ENCODE measurements at places on chromosomes 5 and 9.

GRCh38 chr5:53199882-53200281 lies 90.3 kb upstream of the MOCS2 start:
- DNase-seq: no peak

DNA sequence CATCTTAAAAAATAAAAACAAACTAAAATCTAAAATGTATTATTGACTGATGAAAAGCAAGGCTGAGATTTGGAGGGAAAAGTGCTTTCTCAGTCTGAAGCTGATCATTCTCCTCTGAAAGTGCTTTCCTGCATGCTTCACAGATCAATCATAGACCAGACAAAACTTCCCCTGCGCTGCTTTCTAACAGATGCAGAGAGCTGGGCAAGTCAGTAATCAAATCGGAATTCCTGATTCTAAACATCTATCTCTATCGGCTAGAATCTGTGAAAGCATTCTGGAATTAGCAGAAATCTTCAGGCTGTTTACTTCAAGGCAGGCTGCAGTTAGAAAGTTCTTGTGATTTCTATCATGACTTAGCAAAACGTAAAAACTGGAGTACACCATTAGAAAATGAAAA lies 15.6 kb upstream of the FAM81B start:
- DNase-seq: no peak

DNA sequence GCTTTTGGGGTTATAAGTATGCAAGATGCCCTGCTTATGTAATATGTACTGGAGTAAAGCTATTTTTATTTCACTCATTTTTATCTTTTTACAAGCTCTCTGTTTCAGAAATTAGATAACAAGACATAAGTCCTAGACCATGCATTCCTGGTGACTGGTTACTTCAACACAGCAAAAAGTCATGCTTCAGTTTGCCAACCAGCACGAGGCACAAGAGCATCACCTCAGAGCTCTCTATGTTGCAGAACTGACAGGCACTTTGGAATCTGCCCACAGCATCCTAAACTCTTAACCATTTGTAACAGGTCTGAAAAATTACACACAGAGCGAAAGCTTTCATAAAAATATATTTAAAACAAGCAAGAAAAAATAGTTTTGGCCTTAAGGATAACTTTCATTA lies 112.8 kb downstream of the MARCHF11 start:
- no peak for DNase-seq

DNA sequence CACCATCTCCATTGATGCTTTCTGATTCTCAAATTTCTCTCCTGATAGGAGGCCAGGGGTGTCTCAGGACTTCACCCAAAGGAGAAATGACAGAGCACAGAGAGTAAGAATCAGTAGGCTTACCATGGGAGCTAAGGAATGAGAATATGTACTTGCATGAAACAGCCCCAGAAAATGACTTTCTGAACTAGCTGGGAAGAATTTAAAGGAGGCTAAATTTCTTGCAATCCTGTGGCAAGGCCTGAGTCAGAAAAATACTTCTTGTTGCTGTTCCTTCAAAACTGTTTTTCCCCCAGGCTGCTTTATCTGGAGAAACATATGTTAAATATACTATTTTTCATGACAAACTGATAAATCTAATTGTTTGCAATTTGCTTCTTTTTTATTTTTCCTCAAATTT lies 53.4 kb upstream of the FBXL7 start:
- no peak for DNase-seq

- DNase-seq: no peak
Measured at GRCh38 chr5:93924628-93925027, 183.2 kb upstream of the POU5F2 start.

DNA sequence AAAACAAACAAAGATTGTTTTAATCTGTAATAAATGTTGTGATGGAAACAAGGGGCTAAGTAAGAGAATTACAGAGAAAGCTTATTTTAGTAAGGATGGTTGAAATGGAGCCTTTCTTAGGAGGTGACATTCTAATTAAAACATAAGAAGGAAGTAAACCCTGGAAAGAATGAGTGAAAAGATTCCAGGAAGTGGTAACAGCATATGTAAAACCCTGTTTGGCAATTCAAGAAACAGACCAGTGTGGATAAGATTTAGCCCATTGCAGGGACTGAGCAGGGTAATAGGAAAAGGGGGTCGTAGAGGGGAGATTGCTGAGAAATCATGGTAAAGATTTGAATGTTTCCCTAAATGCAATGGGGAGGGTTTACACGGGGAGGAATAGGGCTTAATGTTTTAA lies 21.6 kb upstream of the PIP5K1B start:
- no peak for DNase-seq

DNA sequence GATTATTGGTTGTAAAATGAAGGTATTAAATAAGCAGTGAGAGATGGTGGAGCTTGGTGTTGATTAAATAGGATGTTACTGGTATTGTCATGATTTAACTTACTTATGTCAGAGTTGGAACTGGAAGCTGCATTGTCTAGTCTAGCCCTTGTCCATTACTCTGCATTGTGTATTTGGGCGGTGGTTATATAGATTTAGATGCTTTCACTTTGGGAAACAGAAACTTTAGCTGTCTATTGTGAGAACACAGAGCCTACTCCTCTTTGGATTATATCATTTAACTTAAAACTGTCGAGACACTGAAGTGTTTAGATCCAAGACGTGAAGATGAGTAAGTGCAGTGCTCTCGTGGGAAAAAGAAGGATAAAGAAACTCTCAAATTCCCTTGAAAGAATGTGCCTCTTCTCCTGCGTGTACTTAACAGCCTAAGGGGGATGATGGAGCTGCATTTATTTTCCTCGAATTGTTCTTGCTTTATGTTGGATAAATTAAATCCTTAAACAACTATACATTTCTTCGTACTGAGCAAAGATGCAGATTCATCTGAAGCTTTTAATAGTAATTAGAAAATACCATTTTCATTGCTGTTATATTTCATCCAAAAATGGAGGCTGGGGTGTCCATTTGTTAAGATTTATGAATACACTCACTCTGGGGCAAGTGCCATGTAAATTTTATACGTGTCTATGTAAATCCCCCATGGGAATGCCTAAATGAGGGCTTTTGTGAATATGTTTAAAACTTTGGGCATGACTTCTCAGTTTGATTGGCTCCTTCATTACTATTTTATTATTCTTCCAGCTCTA lies 21.6 kb downstream of the FBXL7 start:
- DNase-seq: no peak

GRCh38 chr9:93682155-93682968 lies 106.0 kb downstream of the PHF2 start:
- DNase-seq: no peak

DNA sequence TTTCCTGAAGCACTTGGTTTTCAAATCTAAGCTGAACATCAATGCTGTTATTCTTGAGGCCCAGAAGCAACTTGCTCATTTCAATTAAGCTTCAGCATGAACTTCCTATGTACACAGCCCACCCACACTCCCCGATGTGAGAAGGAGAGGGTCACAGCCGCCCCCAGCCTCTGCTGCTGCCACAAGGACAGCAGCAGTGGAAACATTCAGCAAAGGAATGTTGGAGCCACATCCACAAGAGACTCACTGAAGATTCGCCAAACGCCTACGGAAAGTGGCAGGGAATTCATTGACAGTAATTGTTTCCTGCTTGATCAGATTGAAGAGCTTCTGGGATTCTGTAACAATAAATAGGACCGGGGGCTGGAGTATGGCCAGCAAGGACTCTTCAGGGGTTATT lies 2.9 kb downstream of the TGFBI start:
- no peak for DNase-seq

DNA sequence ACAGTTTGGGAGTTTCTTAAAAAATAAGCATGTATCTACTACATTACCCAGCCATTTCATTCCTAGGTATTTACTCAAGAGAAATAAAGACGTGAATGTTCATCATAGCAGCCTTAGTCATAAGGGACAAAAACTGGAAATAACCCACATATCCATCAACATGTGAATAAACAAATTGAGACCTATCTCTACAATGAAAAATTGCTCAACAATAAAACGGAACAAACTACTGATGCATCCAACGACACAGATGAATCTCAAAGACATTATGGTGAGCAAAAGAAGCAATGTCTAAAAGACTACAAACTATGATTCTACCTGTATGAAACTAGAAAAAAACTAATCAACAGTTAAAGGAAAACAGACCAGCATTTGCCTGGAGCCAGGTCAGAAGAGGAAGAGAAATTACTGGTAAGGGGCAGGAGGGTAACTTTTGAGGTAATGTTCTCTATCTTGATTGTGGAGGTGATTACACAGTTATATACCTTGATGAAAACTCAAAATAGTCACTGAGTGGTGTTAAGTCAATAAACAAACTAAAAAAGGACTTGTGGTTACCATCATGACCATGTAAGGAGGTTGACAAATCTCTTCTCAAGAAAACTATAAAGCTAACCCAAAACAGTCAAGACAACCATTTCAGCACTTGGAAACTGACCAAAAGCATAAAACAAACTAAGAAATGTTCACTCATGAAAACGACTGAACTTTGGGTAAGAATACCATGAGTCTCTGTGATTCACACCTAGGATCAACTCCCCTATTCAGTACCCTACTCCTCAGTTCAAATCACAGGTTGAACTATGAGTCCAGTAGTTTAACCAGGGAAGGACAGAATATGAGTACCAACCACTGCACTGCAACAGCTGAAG lies 10.4 kb downstream of the UIMC1 start:
- no peak for DNase-seq

GRCh38 chr5:110351430-110351829 lies 375.0 kb downstream of the TMEM232 start:
- no peak for DNase-seq

GRCh38 chr5:53994148-53994547 lies 316.2 kb downstream of the ARL15 start:
- DNase-seq: no peak

DNA sequence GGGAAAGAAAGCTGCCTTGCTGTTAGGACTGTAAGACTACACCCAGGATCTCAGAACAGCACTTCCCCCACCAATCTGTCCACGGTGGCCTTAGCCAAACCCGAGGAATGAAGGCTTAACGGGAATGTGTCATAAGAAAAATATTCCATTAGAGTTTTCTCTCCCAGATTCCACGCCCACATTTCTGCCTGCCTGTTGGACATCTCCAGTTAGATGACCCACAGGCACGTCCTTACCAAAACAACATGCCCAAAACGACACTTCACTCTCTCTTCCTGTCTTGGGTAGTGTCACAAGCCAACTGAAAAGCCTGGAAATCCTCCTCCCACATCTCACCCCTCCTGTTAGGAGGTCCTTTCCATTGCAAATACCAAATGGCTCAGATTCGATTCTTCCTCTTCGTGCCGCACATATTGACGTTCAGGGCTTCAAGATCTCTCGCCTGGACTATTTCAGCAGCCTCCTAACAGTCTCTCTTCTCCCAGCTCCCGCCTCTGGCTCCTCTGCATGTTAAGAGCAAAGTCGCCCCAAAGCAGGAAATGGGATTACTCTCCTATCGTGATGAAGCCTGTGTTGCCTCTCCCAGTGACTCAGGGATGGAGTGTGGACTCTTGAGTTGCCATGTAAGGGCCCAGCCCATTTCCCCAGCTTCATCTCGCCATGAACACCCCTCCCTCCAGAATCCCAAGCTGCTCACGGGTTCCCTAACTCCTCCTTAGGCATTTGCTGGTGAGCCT lies 159.3 kb downstream of the NR3C1 start:
- no peak for DNase-seq

DNA sequence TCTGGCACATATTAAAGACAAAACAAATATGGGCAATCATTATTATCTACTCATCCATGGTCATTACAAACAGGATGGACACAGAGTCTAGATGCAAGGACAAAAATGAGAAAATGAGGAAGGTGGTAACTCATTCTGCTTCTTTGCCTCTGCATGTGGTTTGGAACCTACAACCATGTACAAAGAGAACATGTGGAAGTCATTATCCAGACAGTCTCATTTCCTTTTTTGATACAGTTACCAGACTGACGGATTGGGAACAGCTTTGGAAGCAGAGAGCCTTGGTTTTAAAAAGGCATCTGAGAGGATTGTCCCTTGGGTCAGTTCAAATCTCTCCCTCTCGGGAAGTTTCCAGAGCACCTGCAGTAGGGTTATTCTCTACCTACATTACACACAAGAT lies 433.4 kb upstream of the TNC start:
- DNase-seq: no peak

- no peak for DNase-seq
Measured at GRCh38 chr5:84197538-84197937, 187.1 kb downstream of the EDIL3 start.

- DNase-seq: no peak
Measured at GRCh38 chr5:167763772-167764171, 527.7 kb upstream of the WWC1 start.

DNA sequence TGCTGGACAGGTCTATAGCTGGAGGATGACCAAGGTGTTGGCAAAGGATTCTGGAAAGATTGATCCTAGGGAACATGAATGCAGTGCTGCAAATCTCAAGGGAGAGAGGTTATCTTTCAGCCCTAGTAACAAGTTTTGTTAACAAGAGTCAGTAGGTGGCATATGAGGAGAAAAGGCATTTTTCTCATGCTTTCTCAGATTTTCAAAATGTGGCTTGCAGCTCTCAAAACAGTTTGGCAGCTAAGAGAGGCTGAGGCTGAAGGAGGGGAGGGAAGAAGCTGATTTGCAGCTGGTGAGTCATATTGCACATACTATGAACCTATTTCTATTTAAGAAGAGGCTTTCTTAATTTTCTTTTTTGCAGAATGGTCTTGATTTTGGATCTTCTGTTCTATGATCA lies 64.3 kb upstream of the PCA3 start:
- DNase-seq: no peak

DNA sequence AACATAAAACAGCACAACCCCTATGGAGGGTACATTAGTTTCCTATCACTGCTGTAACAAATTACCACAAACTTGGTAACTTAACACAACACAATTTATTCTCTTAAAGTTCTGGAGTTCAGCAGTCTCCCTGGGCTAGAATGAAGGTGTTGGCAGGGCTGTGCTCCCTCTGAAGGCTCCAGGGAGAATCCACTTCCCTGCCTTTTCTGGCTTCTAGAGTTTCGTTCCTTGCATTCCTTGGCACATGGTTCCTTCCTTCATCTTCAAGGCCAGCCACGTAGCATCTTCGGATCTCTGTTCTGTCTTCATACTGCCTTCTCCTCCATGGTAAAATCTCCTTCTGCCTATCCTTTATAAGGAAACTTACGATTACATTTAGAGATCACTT lies 25.0 kb upstream of the GSN start:
- no peak for DNase-seq

GRCh38 chr5:171207256-171207847 lies 101.7 kb upstream of the TLX3 start:
- no peak for DNase-seq

- DNase-seq: no peak
Measured at GRCh38 chr5:178538741-178539229, 51.4 kb downstream of the COL23A1 start.

DNA sequence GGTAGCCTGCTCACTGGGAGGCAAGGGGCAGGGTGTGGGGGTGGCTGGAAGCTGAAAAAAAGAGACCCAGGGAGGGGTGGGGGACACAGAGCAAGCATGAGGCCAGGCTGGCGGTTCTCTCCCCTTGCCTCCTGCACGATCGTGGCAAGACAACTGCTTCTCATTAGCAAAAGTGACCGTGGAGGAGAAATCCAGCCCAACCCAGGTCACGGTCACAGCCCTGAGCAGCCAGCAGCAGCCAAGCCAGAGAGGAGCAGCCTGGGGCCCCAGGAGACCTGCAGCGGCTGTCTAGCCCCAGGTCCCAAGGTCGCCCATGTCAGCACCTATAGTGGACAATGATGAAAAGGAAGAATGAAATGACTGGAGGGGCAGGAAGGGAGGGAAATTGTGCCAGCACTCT lies 89.1 kb downstream of the NRG2 start:
- DNase-seq: no peak

GRCh38 chr5:133234273-133234672 lies 182.5 kb downstream of the HSPA4 start:
- no peak for DNase-seq

GRCh38 chr9:131658377-131659129 lies 81.3 kb downstream of the RAPGEF1 start:
- no peak for DNase-seq

- no peak for DNase-seq
Measured at GRCh38 chr5:8019719-8020218, 150.8 kb downstream of the MTRR start.
